ENCODE measurements at places on chromosomes 13 and 19. TPM values are rescaled to one million over a fixed set of nuclear protein-coding genes. Genes with fewer than 3 reads are reported as not detected.

TINCR gene
- not detected for total RNA-seq

- no peak overlapping the region for H3K4me3 ChIP-seq
- no peak for DNase-seq
- H3K27ac ChIP-seq: no peak overlapping the region
- no peaks in the 10 kb centered on the region for H3K4me1 ChIP-seq
- no peaks in the 10 kb centered on the region for H3K27me3 ChIP-seq
These were observed 580.1 kb downstream of the GPC5 start for GRCh38 chr13:91978571-91978970.

GRCh38 chr13:77544758-77545338, 9.3 kb downstream of the SCEL start:
- H3K27ac ChIP-seq: no peak overlapping the region
- no peaks in the 10 kb centered on the region for H3K4me1 ChIP-seq
- H3K36me3 ChIP-seq: no peaks in the 10 kb centered on the region
- no peak for DNase-seq
- no peaks in the 10 kb centered on the region for H3K27me3 ChIP-seq

DNA sequence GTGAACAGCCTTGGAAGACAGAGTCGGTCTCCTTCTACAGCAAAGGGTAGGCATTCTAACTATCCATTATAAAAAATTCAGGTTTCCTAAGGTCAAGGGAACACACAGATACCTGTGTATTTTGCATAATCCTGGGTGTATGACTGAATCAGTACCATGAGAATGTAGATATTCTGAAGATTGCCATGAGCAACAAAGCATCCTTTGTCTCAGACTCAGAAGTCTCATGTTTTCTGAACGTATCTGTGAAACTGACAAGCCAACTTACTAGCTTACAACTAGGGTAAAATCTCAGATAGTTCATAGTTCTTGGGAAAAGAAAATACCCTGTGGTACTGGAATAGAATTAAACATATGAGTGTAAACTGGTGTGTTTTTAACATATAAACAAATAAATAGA, 6.5 kb downstream of the ZNF566 start:
- no peak for DNase-seq
- H3K4me3 ChIP-seq: no peak overlapping the region
- no peaks in the 10 kb centered on the region for H3K27me3 ChIP-seq
- H3K27ac ChIP-seq: no peak overlapping the region

DNA sequence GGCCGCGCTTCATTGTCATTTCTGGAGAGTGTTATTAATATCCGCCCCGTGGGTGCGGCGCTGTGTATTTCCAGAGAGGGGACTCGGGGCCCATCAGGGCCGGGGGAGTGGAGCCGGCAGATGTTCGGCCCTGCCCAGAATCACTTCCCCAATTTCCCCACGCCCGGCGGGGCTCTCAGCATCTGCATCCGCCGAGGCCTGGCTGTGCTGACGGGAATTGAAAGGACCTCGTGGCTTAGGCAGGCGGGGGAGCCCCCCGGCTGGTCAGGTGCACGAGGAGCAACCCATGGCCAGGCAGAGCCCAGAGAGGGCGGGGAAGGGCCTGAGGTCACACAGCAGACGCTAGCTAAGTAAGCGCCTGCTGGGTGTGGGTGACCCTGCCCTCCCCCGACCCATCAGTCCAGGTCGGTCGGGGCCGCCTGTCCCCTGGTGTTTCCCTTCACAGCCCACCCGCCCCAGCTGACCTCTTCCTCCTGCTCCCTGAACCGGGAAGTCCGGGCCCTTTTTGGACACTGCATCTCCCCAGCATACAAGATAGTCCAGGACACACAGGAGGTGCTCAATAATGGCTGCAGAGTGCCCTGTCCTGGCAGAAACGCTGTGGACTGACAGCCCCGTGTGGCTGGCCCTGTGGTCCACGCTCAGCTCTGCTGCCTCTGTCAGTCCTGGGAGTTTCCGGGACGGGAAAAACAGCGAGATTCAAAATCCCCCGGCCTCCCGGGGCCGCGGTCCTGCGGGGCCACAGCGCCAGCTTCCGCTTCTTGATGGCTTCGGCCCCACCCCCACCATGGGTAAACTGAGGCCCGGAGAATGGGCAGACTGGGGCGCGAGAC, 22.1 kb downstream of the ARID3A start:
- H3K4me3 ChIP-seq: no peak overlapping the region
- no peak for DNase-seq
- peaks cover 11% of the 10 kb centered on the region for H3K36me3 ChIP-seq
- no peaks in the 10 kb centered on the region for H3K27me3 ChIP-seq
- no peak overlapping the region for H3K27ac ChIP-seq
- H3K4me1 ChIP-seq: no peaks in the 10 kb centered on the region

Measured in SJCRH30 (cell line).